Fibroblast of skin of left biceps (primary cell): ENCODE measurements at places on chromosomes 3 and 15.

DNA sequence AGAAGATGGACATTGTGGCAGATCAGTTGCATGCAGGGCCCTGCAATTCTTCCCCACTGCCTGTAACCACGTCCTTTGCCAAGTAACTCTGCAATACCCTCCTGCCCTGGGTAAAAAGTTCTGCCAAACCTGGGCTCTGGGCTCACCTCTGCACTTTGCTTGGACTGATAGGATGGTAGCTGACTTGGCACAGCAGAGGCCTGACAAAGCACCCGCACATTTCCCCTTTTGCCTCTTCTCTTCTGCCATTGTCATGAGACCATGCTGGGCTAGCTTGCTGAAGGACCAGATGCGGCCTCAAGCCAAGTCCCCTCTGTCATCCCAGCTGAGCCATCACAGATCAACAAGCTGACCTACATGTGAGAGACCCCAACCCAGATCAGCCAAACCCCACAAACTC lies 122.4 kb downstream of the SMAD6 start:
- no peak for DNase-seq

GRCh38 chr3:57158813-57159738 lies 6.1 kb downstream of the IL17RD start:
- no peak for DNase-seq

- no peak for DNase-seq
Observed at GRCh38 chr15:81297603-81298575, 26.1 kb downstream of the STARD5 start.

- DNase-seq = no peak
Observed at GRCh38 chr3:70383360-70383831, 71.0 kb upstream of the MDFIC2 start.

GRCh38 chr3:110569073-110569472 lies 502.5 kb upstream of the NECTIN3 start:
- DNase-seq = no peak

DNA sequence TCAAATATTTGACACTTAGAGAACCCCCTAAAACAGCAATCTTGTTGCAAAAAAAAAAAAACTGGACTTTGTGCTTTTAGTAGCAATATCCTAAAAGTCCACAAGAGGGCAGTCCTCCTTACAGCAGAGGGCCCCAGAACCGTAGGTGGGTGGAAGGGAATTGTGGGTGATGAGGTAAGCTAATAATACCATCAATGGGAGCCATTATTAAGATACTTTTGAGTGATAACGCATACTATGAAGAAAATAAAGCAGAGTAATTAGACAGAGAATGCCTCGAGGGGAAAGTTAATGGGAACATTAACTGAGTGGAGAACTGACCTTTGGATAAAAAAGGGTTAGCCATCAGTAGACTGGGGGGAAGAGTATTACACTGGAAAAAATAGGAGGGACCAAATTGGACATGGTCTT lies 229.9 kb downstream of the THRB start:
- no peak for DNase-seq

- no peak for DNase-seq
Observed at GRCh38 chr3:73683706-73684105, 59.0 kb upstream of the PDZRN3 start.

DNA sequence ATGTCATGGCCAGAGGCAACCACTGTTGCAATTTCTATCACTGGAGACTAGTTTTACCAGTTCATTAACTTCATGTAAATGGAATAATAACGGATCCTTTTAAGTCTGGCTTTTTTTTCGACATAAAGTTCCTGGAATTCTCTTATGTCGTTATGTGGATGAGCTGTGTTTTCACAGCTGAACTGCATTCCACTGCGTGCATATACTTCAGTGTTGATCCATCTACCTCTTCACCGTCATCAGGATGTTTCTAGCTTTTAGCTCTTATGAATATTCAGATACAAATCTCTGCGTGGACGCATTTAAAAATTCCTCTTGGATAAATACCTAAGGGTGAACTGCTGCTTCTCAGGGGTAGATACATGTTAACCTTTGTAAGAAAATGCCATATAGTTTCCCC lies 15.6 kb upstream of the CYFIP1 start:
- DNase-seq = no peak

DNA sequence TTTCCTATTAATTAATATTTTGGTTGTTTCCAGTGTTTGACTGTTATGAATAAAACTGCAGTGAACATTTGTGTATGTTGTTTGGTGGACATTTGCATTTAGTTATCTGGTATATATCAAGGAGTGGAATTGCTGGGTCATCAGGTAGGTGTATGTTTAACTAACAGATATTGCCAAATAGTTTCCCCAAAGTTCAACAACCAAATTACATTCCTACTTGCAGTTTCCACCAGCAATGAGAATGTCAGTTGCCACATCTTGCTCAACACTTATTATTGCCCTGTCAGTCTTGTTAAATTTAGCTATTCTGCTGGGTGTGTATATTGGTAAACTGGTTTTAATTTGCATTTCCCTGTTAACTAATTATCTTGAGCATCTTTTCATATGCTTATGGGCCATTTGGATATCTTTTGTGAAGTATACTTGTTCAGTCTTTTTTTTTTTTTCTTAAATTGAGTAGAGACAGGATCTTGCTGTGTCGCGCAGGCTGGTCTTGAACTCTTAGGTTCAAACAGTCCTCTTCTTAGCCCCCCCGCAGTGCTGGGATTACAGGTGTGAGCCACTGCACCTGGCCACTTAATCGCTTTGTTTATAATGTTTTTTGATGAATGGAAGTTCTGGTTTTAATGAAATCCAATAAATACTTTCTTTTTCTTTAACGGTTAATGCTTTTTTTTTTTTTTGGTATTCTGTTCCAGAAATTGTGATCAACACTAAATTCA lies 7.9 kb downstream of the FEM1B start:
- no peak for DNase-seq
